ENCODE measurements at places on chromosomes 7 and 10. TPM values are rescaled to one million over a fixed set of nuclear protein-coding genes. Genes with fewer than 3 reads are reported as not detected.
A peak's percentile ranks its signal among the peaks of the same experiment; 100 is the strongest.

DNA sequence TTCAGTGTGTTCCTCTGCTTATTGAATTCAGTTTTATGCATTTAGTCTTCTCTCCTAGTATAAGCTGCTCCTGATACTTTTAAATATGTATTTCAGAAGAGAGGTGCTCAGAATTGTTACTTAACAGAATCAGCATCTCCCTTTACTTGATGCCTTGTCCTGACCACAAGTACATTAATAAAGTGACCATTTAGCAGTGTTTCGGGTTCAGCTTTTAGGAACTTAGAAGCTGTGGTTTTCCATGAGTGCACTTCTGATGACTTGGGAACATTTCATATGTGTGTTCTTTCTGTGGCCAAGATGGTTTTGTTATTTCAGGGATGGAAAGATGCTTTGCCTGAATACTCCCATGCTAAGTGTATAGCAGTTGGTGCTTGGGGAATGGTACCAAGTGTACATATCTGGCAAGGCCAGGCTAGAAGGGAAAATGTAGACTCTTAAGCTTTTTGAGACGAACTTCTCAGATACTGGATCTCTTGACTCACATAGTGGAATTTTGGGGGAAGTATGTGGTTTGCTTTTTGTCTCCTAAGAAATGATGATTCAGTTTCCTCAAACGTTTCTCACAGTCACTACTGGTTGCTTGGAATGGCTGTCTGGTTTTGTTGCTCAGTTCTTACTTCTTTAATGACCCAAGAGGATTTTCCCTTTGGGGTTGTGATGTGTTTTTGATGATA lies 17.2 kb downstream of the SGPL1 start:
- peak; percentile 95 for DNase-seq

GRCh38 chr7:101804967-101805366 lies 12.5 kb upstream of the CUX1 start:
- DNase-seq, result no peak

GRCh38 chr7:47557694-47558670 lies 23.9 kb downstream of the TNS3 start:
- DNase-seq, result peak; percentile 95

GRCh38 chr10:86945361-86946212 lies 11.8 kb downstream of the MMRN2 start:
- DNase-seq, result peak; percentile 45

DNA sequence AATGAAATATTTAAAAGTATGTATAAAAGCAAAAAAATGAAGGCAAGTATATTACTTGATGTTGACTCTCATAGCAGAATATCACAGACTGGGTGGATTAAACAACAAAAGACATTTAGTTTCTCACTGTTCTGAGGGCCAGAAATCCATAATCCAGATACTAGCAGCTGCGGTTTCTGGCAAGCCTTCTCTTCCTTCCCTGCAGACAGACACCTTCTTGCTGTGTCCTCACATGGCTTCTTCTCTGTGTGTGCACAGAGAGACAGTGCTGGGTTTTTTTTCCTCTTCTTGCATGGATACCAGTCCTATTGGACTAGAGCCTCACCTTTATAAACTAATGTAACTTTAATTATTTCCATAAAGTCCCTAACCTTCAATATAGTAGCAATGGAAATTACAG lies 127.9 kb upstream of the AKR1E2 start:
- peak; percentile 57 for DNase-seq

DNA sequence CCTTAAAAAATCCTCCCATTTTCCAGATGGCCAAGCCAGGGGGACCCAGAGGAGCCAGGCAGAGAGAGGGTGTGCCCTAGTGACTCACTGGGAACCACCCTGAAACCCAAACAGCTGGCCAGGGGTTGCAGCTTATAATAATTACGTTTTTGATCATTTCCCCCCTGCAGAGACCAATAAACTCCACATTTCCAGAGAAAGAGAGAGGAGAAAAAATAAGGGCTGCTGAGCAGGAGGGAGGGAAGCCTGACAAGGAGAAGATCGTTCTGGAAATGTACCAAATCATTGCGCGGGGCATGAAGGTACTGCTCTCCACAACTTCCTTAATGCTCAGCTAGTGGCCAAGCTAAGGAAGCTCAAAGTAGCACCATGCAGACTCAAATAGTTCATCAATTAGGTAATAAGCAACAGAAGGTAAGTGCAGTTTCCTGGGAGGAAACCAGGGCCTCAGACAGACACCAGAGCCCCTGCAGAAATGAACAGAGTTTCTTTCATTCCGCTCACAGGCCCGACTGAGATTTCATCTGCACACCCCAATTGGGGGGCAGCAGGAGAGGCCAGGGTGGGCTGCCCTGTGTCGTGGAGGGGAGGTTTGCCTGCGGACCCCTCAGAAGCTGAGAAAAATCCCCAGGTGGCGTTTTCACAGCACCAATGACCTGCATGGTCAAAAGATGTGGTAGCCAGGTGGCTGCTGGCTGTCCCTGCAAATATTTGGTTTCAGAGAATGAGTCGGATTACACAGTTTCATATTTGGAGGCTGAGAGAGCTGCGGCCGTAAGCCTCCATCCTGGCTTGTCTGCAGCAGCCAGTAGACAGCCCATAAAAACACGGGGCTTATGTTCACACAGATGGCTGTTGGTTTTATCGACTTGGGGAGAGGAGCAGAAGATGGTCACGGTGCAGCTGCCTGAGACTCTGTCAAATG lies 153.2 kb upstream of the LYZL2 start:
- DNase-seq, result peak; percentile 56

DNA sequence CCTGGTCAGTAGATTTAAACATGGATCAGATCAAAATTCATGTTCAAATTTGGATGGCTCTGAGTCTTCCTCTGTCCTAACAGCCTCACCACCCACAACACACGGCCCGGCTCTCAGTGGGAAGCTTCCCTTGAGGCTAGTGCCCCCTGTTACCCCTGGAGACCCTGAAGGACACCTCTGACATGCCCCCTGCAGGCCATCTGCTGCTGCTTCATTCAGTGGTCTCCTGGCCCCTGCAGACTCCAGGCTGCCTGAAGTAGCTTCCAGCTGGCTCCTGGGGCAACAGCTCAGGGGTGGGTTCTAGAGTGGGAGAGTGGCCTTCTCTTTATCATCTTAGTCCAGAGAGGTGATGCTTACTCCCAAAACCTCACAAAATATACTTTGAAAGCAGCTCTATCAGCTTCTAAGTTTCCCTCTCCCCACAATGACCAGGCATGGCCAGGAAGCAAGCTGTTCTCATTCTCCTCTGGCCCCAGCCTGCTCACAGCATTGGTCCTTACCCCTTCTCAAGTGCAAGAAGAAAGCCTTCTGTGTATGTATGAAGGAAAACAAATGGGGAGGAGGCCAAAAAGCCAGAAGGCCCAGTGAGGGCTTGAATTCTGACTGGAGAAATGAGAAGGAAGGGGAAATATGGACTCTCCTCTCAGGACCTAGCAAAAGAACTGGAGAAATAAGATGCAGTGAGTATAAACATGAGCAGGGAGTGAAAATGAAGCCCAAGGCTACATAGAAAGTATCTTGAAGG lies 189.6 kb upstream of the INHBA start:
- no peak for DNase-seq

DNA sequence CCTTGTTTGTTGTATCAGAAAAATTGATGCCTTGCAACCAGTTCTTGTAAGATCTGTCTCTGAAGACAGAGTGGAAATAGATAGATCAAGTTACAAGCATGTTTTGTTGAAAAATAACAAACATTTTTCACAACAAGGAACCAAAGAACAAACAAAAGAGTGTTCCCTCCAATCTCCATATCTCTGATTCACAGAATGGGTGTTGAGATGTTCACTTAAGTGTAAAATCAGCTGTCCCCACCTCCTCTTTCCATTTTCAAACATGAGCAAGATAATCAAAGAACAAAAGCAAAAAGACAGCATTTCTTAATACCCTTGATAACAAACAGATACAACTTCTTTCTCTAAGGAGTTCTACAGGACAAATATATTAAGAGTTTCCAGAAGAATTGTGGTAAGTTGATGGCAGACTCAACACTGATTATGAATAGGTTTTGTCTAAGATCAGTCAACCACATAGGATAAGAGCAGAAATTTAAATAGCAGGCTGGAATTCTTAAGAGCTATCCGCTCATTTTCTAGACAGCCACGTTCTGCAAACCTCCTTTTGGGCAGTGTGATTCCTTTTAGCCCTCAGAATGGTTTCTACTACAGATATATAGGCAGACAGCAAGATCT lies 970.9 kb upstream of the AUTS2 start:
- DNase-seq, result no peak

GRCh38 chr10:117553815-117554172 lies 11.2 kb downstream of the EMX2 start:
- no peak for DNase-seq

- no peak for DNase-seq
Observed at GRCh38 chr10:97042081-97042480, 143.7 kb downstream of the SLIT1 start.

- peak; percentile 76 for DNase-seq
Observed at GRCh38 chr10:99676426-99676825, 17.1 kb downstream of the ENTPD7 start.

GRCh38 chr7:105141068-105141467 lies 127.1 kb downstream of the KMT2E start:
- peak; percentile 53 for DNase-seq

DNA sequence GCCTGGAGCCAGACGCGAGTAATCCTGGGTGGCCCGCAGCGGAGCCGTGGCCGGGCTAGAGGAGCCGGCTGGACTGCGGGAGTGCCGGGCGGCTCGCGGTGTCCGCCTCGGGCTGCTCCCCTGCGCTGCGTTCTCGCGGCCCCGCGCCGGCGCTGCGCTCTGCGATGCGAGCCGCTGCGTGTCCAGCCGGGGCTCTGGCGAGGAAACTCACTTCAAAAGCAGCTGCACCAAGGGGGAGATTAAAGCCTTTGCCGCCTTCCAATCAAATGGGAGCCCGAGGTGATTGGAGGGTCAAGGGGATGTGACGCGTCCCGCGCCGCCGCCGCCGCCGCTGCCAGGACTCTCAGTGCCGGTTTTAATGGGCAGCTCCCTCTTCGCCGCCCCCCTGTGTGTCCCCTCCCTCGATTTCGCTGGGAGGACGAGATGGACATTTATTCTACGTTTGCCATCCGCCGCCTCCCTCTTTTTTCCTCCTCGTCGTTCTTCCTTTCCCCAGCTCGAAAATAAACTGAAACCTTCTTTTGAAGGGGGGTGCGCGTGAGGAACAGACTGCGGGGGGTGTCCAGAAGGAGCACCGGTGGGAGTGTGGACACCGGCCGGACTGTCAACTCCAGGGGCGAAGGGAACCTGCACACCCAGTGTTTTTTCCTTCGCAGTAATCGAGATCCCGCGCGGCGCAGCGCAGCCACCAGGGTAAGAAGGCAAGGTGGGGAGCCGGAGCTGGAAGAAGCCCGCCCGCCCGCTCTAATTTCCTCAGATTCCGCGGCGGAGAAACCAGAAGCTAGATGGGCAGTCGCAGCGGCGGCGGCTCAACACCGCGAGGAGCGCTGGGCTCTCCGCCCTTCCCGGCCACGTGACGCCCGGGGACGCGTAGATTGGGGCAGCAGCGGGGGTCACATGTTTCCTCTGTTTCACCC lies at the start of gene ZNF503:
TSS of gene ZNF503 (minus strand) at position 196 of the 917 bp plus-strand sequence. CDS start 345 bp downstream, outside the sequence.
- DNase-seq, result peak; percentile 96

GRCh38 chr10:69335613-69336012 lies 57.3 kb downstream of the HK1 start:
- DNase-seq, result no peak

DNA sequence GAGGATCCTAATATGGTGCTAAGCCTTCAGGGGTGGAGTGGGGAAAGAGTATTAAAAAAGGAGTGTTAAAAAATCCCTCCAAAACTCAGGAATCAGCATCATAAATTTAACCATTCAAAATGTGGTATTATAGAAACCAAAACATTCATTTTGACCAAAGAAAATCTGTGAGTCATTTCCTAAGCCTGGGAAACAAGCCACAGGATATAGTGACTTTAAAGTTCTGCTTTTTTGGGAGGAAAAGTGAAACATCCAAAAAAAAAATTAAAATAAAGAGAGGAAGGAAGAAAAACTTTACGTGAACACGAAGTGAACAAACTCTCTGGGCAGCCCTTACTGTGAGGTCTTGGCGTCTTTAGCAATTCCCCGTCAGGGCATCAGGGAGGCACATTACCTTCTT lies 74.0 kb upstream of the GSDME start:
- DNase-seq, result peak; percentile 84

DNA sequence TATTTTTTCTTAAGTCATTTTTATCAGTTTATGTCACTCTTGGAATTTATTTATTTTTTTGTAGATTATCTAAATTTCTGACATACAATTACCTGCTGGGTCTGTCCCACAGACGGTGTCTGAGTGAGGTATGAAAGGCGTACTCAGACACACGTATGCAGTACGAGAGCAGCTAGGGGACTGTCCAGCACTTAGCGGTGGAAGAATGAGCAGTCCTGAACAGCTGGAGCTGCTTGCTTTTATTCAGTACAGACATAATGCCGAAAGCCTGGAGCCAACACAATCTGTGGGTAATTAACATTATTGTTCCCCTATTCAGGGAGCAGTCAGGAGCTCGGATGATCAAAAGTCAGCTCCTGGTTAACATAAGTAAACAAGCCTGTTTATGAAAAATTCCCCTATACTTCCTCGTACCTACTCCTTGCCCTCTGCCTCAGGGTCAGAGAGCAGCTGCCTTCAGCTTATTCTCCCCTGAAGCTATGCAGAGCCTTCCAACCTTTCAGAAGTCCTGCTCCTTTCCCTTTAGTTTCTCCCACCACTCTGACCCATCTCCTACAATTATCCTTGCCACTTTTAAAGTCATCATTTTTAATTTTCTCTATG lies 488.0 kb upstream of the POM121L12 start:
- DNase-seq, result no peak

Gene POM121L12
- not detected for total RNA-seq

Gene LRRC4
- total RNA-seq, result 0.38 TPM

Gene SH2D4B
- not detected for total RNA-seq

Gene PON1
- total RNA-seq, result not detected

Gene ANKRD1
- total RNA-seq, result 251 TPM

Gene FAM25C
- total RNA-seq, result not detected

Gene STEAP1B
- not detected for total RNA-seq

Gene FAM131B
- total RNA-seq, result 1.1 TPM

Gene CYP3A7
- total RNA-seq, result not detected

Gene ZNF722
- total RNA-seq, result not detected

Gene ZNF488
- not detected for total RNA-seq

Gene ATOH7
- 0.11 TPM for total RNA-seq

Gene CTAGE4
- total RNA-seq, result 0.06 TPM

Gene HTRA1
- total RNA-seq, result 1,894 TPM

Gene BTBD16
- not detected for total RNA-seq

Gene ADRB1
- total RNA-seq, result 0.13 TPM

Gene TMEM254
- 11.7 TPM for total RNA-seq

All from LHCN-M2 (cell line).